WTC11 (cell line): ENCODE measurements at places on chromosomes 7 and 10. TPM values are rescaled to one million over a fixed set of nuclear protein-coding genes. Genes with fewer than 3 reads are reported as not detected.

The TAS2R3 gene
- 0.71 to 1.5 TPM (median 1.2 TPM) in 3 replicates for total RNA-seq

The GPNMB gene
- 0.57 to 1.7 TPM (median 1.1 TPM) in 3 replicates for total RNA-seq

The PRPS1L1 gene
- not detected in 3 replicates for total RNA-seq

The NAT16 gene
- 0.32 to 0.62 TPM (median 0.39 TPM) in 3 replicates for total RNA-seq

The SFRP5 gene
- 2.4 to 3.5 TPM (median 3.1 TPM) in 3 replicates for total RNA-seq

The FXYD4 gene
- not detected in 3 replicates for total RNA-seq

- peaks cover 4% of the 10 kb centered on the region for H3K36me3 ChIP-seq
- H3K27me3 ChIP-seq = no peaks in the 10 kb centered on the region
- no peak for DNase-seq
- H3K4me1 ChIP-seq = peaks cover 47% of the 10 kb centered on the region
Observed at GRCh38 chr7:158856883-158857668, 718 bp downstream of the DYNC2I1 start.

- DNase-seq = no peak
- no peaks in the 10 kb centered on the region for H3K27me3 ChIP-seq
- no peak overlapping the region for H3K4me3 ChIP-seq
- H3K4me1 ChIP-seq = no peaks in the 10 kb centered on the region
Observed at GRCh38 chr10:81514811-81515210, 360.2 kb upstream of the NRG3 start.

GRCh38 chr7:147199868-147200267, 1083.3 kb downstream of the CNTNAP2 start:
- H3K4me1 ChIP-seq = peaks cover 8% of the 10 kb centered on the region
- DNase-seq = no peak
- H3K4me3 ChIP-seq = no peak overlapping the region
- no peaks in the 10 kb centered on the region for H3K27me3 ChIP-seq
- no peaks in the 10 kb centered on the region for H3K36me3 ChIP-seq
- H3K27ac ChIP-seq = no peak overlapping the region

DNA sequence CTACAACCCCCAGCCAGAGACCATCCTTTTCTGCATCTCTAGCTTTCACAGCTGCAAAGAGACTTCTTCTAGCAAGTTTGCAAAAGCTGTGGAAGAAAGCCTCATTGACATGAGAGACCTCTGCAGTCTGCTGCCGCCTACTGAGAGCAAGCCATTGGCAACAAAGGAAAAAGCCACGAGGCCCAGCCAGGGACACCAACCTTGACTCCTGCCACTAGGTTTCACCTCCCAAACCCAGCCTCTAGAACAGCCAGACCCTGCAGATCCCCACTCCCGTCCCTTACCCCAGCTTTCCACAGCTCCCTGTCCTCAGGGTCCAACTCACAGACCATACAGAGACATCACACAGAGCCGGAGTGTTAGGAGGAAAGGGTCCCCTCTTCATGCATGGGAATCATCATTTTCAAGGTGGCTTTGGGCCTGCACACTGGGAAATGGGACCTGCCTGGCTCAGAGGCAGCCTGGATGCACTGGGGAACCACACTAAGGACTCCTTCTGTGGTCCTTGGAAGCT, 14.6 kb upstream of the C10orf53 start:
- no peak overlapping the region for H3K27ac ChIP-seq
- peaks cover 67% of the 10 kb centered on the region for H3K27me3 ChIP-seq
- H3K4me3 ChIP-seq = no peak overlapping the region
- no peaks in the 10 kb centered on the region for H3K36me3 ChIP-seq
- peaks cover 20% of the 10 kb centered on the region for H3K4me1 ChIP-seq
- DNase-seq = no peak

DNA sequence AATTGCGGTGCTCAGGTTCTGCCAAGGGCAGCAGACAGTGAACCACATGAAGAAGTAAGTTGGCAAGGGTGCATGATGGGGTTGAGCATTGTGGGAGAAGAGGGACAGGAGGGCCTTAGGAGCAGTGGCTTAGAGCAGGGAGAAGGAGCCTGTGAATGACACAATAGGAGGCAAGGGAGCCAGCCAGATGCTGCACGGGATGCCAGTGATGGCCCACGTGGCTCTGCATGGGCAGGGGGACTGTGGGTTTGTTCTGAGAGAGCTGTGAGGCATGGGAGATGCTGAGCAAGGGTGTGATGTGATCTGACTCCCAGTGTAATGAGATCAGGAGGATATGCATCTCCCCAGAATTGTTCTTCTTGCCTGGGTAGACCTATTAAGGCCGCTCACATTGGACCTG, 60.9 kb downstream of the C10orf90 start:
- no peak for DNase-seq
- no peaks in the 10 kb centered on the region for H3K36me3 ChIP-seq
- no peaks in the 10 kb centered on the region for H3K27me3 ChIP-seq
- no peak overlapping the region for H3K4me3 ChIP-seq
- H3K4me1 ChIP-seq = no peaks in the 10 kb centered on the region

DNA sequence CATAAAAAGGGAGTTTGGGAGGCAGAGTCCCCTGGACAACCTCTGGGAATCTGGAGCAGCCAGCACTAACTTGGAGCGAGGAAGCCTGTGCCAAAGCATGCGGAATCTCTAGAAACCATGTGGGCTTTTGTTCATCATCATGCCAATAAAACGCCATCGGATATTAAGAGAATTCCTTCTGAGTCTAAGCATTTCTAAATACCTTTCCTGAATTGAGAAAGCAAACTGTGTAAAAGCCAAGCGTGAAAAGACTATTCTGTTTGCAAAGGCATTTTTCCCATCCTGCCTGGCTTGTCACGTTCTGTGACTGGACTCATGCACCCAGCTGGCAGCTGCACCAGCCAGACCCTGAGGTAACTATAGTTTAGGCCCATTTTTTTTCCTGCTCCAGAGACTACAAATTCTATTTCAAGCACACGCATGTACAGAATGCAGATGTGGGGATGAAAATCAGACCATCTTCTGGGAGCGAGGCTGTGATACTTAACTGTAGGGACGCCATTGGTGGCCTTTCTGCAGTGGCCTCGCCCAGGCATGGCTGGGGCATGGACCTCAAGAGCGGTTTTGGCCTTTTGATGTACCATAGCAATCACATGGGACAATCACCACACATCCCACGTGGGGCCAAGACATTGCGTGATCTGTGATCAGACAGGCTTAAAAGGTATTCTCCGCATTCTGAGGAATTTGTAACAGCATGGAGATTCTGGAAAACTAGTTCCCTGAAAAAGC, 218.9 kb downstream of the KIAA1217 start:
- H3K36me3 ChIP-seq = no peaks in the 10 kb centered on the region
- H3K27ac ChIP-seq = no peak overlapping the region
- no peak overlapping the region for H3K4me3 ChIP-seq
- no peak for DNase-seq
- no peaks in the 10 kb centered on the region for H3K27me3 ChIP-seq

DNA sequence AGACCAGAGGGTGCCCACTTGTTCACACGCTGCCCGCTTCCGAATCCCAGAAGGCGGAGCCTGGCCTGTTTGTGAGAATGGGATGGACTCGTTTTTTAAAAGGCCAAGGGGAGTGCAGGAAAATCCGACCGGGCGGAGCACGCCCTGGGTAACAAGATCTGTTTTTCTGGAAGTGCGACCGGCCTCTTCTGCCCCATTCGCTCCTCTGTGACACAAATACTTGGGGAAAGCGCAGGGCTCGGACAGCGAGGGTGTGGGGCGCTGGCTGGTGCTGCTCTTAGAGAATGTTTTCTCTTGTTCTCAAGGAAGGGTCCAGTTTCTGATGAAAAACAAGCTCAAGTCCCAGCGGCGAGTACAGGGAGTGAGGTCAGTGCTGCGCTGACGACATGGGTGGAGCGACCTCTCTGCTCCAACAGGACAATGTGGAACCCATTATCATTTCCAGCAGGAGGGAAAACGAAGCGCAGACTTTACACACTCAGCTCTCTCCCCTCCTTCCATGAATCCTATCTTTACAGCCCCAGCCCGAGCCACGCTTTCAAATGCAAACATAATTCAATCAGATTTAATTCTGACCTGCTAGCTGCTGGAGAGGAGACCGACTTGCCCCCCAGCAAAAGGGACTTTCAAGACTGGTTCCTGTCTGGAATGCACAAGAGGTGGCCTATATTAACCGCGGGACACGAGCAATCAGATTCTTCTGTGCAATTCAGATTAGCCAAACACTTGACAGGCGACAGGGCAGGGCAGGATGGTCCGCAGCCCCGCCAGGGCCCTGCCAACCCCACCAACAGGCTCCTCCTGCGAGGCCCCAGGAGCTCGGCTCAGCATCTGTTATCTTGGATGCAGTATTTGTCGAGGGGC, 1.1 kb downstream of the RADIL start:
- peak overlapping the region; percentile 50 for H3K27ac ChIP-seq
- peak overlapping the region; percentile 81 for H3K4me3 ChIP-seq
- peaks cover 12% of the 10 kb centered on the region; the same call in 1 of the 2 replicates for H3K27me3 ChIP-seq

GRCh38 chr7:94133460-94133859, 129.3 kb upstream of the BET1 start:
- H3K4me1 ChIP-seq = peaks cover 6% of the 10 kb centered on the region
- H3K27ac ChIP-seq = no peak overlapping the region
- no peak overlapping the region for H3K4me3 ChIP-seq
- H3K36me3 ChIP-seq = no peaks in the 10 kb centered on the region
- H3K27me3 ChIP-seq = no peaks in the 10 kb centered on the region
- no peak for DNase-seq

DNA sequence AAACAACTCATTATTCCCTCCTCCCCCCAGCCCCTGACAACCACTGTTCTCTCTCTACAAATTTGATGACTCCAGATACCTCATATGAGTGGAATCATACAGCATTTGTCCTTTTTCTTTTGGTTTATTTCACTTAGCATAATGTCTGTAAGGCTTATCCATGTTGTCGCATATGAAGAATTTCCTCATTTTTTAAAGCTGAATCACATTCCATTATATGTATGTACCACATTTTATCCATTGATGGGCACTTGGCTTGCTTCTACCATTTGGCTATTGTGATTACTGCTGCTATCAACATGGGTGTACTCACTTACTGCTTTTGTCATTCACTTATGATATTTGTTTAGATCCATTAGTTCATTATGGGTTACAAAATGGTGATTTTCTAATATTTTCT, 112.8 kb downstream of the BUB3 start:
- no peak overlapping the region for H3K27ac ChIP-seq
- no peaks in the 10 kb centered on the region for H3K4me1 ChIP-seq
- no peaks in the 10 kb centered on the region for H3K36me3 ChIP-seq
- no peaks in the 10 kb centered on the region for H3K27me3 ChIP-seq

DNA sequence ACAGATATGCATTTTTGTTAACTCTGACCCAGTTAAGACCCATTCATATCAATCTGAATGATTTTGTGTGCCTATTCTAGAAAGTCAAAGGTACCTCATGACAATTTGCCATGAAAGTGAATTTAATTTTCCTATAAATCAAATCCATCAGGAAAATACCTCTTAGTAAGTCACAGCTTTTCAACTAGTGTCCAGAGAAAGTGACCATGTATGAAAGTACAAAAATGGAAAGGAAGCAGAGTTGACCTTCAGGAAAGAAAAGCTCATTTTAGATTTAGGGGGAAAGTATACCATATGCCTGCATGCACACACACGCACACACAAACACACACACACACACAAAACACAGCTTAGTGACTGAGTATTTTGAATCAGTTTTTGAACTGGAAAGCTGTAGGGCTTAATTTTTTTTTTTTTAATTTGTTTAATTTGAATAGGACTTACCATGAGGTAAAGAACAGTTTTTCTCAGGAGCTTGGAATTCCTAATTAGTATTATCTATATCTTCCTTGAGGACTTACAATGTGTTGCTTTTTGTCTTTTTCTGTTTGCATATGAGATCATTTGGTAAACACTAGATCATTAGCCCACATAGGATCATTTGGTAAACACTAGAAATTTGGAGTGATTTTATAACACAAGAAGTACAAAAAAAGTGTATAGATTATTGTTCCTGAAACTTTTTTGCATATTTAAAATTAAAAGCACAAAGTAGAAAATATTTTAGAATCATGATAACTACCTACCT, 61.6 kb downstream of the ZNF277 start:
- no peak for DNase-seq
- peaks cover 41% of the 10 kb centered on the region for H3K4me1 ChIP-seq
- H3K36me3 ChIP-seq = no peaks in the 10 kb centered on the region
- H3K4me3 ChIP-seq = no peak overlapping the region

DNA sequence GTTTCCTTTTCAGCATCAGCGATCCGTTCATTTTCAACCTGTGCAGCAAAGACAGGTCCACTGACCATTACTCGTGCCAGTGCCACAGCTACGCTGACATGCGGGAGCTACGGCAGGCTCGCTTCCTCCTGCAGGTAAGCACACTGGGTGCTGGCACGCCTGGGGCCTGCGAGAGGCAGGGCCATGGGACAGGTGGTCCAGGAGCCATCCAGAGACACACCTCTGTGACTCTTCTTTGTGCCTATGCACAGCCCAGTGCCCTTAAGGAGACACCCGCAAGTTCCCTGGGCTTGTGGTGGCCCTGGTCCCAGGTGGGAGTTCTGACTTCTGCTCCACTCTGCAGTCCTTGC, 42.2 kb downstream of the LRRC18 start:
- H3K27me3 ChIP-seq = no peaks in the 10 kb centered on the region
- H3K4me1 ChIP-seq = no peaks in the 10 kb centered on the region
- DNase-seq = no peak
- no peak overlapping the region for H3K4me3 ChIP-seq

DNA sequence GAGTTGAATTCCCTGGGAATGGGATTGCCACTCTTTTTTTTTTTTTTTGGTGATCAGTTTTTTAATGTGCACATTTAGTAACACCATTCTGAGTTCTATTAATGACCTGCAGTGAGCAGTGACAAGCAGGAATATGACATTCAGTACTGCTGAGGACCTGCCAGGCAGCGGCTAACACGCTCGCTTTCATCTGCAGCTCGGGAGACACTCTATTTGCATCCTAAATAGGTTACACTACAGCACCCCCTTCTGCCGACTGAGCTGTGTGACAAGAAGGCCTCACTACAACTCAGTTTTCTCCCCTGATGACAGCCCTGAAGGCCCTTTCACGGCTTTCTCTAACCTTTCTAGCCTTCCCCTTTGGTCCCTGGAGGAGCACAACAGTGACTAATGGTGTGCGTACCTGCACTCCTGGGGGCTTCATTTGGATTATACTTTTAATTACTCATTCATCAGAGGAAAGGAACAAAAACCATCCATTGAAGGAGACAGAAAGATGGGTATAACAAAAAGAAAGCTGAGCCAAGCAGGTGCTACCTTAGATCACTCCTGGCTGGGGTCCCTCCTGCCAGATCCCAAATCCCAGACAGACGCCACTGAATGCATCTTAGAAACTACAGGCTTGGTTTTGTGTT, 872.4 kb downstream of the LRMDA start:
- H3K27me3 ChIP-seq = peaks cover 25% of the 10 kb centered on the region
- H3K27ac ChIP-seq = no peak overlapping the region
- peaks cover 46% of the 10 kb centered on the region for H3K4me1 ChIP-seq
- no peak overlapping the region for H3K4me3 ChIP-seq
- H3K36me3 ChIP-seq = no peaks in the 10 kb centered on the region
- DNase-seq = peak; percentile 76

DNA sequence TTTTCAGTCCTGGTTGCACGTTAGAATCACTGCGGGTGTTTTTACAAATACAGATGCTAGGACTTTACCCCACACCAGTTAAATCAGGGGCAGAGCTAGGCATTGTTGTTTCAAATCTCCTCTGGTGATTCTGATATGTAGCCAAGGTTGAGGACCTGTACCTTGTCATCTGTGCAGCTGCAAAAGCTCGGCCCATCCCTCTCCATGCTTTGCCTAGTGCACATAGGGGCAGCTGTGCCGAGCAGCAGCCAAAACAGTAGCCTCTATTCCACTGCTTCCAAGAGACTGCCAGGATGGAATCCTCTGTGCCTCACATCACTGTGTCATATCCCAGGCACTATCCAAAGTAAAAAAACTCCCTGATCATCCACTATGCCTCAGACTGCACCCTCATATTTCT, 181.3 kb downstream of the CDK14 start:
- DNase-seq = no peak
- H3K27ac ChIP-seq = no peak overlapping the region
- no peaks in the 10 kb centered on the region for H3K4me1 ChIP-seq
- no peak overlapping the region for H3K4me3 ChIP-seq
- H3K36me3 ChIP-seq = peaks cover 17% of the 10 kb centered on the region
- no peaks in the 10 kb centered on the region for H3K27me3 ChIP-seq
